ENCODE measurements at places on chromosomes 11 and 22. TPM values are rescaled to one million over a fixed set of nuclear protein-coding genes. Genes with fewer than 3 reads are reported as not detected.

The PPP1R14B gene
- 88.1 TPM for total RNA-seq

The ZNRD2 gene
- total RNA-seq: 33.4 TPM

The CASP12 gene
- total RNA-seq: not detected

The WT1 gene
- total RNA-seq: not detected

The OSBP gene
- 49.4 TPM for total RNA-seq

The MS4A15 gene
- total RNA-seq: not detected

The FREY1 gene
- 5.0 TPM for total RNA-seq

The CNGA4 gene
- 0.44 TPM for total RNA-seq

The MUC6 gene
- not detected for total RNA-seq

The PACSIN3 gene
- total RNA-seq: 1.0 TPM

The PYGM gene
- total RNA-seq: 8.5 TPM

The IGF2 gene
- 0.30 TPM for total RNA-seq

The ANGPTL5 gene
- total RNA-seq: not detected

The GGTLC2 gene
- total RNA-seq: not detected

The OR4D9 gene
- total RNA-seq: not detected

The POTEH gene
- not detected for total RNA-seq

The TMPRSS6 gene
- total RNA-seq: 1.1 TPM

The CBLIF gene
- total RNA-seq: not detected

The ALKBH8 gene
- total RNA-seq: 11.6 TPM

The LIF gene
- total RNA-seq: 0.48 TPM

The IFT27 gene
- total RNA-seq: 32.0 TPM

The PARVA gene
- total RNA-seq: 0.51 TPM

The FLRT1 gene
- total RNA-seq: not detected

The VPS26B gene
- 65.1 TPM for total RNA-seq

The TIMM8B gene
- total RNA-seq: 18.3 TPM

The CCDC87 gene
- total RNA-seq: 0.19 TPM

The HBE1 gene
- total RNA-seq: 3.2 TPM

The BARX2 gene
- total RNA-seq: not detected

The F2 gene
- 0.85 TPM for total RNA-seq

The SLC36A4 gene
- total RNA-seq: 16.1 TPM

The GLYAT gene
- total RNA-seq: not detected

All from T-cell (primary cell).